ENCODE measurements at places on chromosomes 3 and 15.

DNA sequence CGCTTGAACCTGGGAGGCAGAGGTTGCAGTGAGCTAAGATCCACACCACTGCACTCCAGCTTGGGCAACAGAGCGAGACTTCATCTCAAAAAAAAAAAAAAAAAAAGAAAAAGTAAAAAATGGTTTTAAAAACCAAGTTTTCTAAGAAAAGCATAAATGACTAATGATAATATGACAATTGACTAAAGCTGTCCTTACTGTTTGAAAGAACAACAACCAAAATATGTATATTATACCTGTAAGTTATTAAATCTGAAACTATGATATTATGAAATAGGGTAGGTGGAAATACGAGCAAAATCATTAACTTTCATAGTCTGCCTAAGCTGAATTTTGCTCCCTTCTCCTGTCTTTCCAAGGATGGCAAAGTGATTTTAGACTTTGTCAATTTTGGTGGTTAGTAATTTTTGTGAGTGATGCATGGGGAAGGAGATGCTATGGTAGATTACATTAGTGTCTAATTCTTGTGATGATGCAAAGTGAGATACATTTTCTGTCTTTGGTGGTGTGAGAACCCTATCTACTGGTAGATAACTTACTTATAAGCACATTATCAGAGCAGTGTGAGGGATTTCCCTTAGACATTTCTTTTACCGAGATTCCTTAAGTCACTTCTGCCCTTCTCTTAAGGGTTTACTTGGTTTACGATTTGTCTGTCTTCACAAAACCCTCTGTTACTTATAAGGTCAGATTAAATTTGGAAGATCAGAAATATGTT, 10.6 kb upstream of the CHD2 start:
- DNase-seq, result no peak

- DNase-seq, result no peak
Measured at GRCh38 chr3:126951561-126951960, 31.4 kb upstream of the PLXNA1 start.

DNA sequence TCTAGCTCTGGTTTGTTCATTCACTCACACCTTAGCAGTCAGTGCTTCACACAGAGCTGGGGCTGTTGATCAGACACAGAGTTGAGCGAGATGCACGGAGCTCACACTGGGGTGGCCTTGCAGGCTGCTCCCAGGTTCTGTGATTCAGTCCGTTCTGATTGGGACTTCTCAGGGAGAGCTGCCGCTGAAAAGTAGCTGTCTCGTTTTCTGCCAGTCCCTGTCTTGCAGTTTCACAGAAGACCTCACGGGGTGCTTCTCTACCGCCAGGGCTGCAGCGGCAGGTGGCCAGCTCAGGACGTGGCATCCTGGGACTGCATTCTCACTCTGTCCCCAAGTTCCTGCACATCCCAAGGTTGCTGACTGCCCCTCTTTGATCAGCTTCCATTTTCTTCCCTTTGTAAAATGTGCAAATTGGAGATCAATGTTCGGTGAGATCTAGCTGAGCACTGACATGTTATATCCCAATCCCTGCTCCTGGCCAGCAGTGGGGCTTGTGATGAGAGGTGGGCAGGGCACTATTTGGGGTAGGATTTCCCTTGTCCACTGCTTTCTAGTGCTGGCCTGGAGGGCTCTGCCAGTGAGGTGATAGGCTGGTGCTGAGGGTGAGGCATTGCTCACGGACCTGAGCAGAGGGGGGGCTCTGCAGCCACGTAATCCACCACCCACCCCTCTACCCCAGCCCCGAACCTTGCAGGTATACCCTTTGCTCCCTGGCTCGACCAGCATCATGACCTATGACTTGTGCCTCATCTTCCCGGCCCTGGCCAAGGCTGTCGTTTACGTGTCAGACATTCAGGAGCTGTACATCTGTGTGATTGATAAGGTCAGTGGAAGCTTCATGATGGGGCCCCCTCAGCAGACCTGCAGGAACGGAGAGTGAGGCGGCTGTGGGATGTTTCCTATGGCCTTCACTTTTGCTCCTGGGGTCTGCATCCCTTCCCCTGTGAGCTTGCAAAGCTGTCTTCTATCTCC, 5.3 kb upstream of the TXNRD3 start:
- DNase-seq, result no peak

DNA sequence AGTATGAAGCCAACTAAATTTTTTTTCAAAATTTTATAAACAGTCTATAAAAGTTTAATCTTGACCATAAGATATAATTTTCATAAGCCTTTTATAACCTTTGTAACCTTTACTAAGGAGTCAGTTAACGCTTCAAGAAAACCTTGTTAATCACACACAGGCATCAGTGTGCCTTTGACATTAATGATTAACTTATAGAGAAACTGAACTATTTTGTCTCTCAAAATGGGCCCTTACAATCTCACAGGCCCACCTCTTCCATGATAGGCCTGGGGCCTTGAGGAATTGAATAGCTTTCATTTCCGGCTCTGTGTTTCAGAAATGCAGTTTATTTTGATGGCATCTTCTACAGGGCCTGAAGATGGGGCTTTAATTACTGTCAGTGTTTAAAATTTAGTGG, 70.1 kb downstream of the CD200 start:
- DNase-seq, result no peak

DNA sequence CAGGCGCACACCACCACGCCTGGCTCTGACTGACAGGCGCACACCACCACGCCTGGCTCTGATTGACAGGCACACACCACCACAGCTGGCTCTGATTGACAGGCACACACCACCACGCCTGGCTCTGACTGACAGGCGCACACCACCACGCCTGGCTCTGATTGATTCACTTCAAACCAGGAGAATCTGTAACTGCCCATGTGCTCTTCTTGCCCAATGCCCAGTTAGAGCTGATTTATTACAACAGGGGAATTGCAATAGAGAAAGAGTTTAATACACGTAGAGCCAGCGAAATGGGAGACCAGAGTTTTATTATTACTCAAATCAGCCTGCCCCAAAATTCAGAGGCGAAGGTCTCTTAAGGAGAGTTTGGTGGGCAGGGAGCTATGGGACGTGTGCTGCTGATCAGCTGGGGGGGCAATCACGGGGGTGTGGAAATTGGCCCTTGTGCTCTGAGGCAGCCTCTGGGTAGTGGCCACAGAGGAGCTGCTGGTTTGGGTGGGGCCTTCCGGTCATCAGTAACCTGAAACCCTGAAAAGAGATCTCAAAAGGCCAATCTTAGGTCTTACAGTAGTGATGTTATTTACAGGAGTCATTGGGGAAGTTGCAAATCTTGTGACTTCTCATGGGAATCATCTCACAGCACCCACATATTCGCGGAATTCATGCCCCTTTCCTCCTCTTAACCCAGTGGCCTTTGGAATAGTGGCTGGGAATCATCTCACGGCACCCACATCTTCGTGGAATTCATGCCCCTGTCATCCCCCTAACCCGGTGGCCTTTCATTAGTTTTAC, 63.8 kb upstream of the TFRC start:
- DNase-seq, result no peak

GRCh38 chr15:26864664-26865191, 2.1 kb upstream of the GABRA5 start:
- no peak for DNase-seq

- DNase-seq, result no peak
Measured at GRCh38 chr3:52552089-52552488, 15.7 kb downstream of the UQCC5 start.

Measured in stimulated activated CD8-positive, alpha-beta memory T cell treated with anti-CD3 and anti-CD28 coated beads, Interleukin-2, amount 100 ng/mL, for 1 hour (primary cell).